Bronchial epithelial cell (primary cell): ENCODE measurements at places on chromosomes 5 and 9.
A peak's percentile ranks its signal among the peaks of the same experiment; 100 is the strongest.

DNA sequence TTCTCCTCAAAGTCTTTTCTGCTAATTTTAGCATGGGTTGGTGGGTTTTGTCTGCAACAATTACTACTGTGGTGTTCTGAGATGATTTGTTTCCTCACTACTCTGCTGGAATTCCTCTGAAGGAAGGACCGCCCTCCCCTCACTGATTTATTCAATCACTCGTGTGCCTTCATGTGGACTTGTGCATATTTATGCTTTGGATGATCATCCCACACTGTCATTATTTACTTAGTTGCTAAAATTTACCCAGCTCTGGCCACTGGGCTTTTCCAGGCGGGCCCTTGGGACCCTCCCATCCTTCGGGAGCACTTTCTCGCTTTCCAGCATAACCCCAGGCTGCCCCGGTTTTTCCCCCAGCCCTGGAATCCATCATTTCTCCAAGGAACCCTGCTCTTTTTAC lies 41.7 kb upstream of the NKD2 start:
- no peak for DNase-seq

GRCh38 chr5:135133698-135134515 lies 99.9 kb upstream of the PITX1 start:
- DNase-seq = no peak

DNA sequence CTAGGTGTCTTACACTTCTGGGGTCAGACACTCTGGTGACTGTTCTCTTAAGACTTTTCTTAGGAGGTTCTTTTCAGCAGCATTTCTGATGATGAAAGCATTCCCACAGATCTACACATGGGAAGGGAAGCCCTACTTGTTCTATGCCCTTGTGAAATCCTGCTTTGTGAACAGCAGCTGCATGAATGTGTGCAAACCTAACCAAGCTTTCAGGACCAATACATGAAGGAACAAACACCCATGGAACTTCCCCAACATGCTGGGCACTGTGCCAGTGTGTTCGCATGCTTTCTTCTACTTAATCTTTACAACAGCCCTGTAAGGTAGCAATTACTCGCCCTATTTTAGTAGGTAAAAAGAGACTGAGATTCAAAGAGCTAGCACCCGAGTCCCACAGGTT lies 439.9 kb upstream of the KLF4 start:
- peak; percentile 56 for DNase-seq

DNA sequence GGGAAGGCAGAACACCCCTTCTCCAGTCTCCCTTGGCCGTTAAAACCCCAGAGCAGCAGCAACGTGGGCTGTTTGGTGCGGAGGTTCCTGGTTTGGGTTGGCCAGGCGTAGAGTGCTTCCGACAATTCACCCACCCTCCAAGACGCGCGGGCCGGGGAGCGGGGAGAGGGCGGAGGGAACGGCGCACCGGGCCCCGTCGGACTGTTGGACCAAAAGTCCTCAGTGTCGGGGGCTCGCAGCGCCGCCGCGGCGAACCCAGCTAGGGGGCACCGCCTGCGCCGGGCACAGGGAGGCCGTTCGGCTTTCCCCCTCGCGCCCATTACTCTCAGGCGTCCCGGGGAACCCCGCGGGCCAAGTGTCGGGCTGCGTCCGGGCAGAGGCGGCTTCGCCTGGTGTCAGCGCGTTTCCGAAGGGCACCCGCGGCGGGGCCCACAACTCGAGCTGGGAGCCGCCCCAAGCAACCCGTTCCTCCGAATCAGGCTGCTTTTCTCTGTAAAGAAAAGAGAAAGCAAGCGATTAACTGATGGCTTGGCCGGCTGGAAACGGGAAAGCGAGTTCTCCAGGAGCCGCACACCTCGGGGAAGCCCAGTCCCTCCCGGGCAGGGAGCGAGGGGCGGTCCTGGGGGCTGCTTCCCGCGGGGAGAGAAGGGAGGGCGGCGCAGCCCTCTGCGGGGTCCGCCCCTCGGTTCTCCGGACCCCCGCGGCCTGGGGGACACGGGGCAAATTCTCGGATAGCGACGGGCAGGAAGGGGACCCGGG lies 145.5 kb downstream of the ERCC6L2 start:
- no peak for DNase-seq

- no peak for DNase-seq
Measured at GRCh38 chr9:113481176-113481787, 17.8 kb downstream of the RGS3 start.

- no peak for DNase-seq
Measured at GRCh38 chr9:113205432-113205831, 15.6 kb downstream of the FKBP15 start.

DNA sequence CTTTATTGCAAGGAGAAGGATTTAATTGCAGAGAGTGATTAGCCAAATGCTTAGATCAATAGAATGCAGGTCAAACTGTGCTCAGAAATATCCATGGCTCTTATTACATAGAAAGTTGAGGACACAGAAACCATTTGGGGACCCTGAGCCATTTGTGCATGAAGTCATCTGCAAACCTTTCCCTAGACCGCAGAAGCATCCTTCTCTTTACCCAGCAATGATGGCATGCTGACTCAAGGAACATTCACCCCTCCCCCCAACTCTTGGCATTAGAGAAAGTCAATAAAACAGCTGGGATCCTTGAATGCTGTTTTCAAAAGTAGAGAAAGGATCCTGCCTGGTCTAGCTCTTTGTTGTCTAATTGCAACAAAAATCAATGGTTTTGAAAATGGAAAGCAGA lies 73.5 kb downstream of the PPP2R2B start:
- DNase-seq = peak; percentile 74

DNA sequence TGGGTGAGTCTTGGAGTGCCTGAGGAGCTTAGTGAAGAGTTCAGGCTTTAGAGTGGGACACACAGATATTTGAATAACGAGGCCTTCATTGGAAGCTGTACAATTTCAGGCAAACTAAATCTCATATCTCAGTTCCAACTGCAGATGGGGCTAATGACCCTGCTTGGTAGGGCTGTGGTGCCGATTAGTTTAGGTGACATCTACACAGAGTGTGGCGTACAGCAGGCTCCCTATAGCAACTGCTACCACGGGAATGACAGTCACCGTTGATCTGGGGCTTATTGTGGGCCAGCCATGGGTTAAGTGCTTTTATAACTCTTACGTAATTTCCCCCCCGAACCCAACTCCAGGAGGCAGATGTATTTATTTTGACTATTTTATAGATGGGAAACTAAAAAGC lies 70.8 kb downstream of the FAT2 start:
- DNase-seq = no peak

DNA sequence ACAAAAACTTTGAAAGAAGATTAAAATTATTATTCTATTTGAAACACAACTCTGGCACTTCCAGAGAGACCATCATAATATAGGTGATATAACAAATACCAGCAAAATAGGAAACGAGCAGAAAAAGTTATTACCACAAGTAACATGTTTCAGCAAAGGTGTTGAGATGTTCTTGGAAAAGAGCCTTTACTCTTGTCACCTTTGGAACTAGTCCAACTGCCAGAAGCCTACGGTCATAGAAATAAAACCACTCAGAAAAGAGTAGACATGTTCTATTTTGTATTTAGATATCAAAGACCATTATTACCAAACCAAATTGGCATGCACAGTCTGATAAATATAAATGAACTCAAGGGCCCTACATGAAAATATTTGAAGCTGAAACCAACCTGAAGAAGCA lies 145.0 kb upstream of the DMAC1 start:
- no peak for DNase-seq

DNA sequence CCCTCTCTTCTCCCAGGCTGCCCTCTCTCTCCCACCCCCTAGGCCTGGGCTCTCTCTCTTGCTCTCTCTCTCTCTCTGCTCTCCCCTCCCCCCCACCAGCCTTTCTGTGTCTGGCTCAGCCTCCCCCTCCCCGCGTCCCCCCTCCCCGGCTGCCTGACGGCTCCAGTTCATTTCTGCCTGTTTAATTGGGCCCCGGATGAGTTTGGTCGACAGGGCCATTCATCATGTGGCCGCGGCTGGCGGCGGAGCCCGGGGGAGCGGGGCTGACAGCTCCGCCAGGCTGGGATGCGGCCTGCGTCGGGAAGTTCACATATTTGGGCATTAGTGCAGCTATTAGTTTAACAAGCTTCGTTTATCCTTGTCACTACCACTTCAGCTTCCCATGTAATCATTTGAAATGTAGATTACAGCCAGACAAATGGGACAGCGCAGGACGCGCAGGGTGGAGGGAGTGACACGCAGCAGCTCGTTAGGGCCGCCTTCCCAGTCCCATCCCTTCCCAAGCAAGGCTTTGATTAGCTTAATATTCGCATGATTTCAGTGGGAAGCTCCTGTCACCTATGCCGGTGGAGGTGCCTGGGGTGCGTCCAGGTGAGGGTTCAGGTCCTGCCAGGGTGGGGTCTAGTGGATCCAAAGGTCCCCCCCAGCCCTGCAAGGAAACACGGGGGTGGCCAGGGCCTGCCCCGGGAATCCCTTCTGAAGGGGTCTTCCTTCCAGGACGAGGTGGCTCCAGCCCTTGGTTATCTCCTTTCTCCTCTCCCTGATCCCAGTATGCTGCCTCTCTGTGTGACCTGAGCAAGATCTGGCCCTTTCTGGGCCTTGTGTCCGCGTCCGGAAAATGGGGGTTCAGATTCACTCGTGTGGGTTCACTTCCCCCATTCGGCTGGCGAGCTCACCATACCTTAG lies 214.8 kb downstream of the PAX5 start:
- DNase-seq = no peak

- DNase-seq = peak; percentile 52
Measured at GRCh38 chr5:36397901-36398536, 96.3 kb upstream of the RANBP3L start.

DNA sequence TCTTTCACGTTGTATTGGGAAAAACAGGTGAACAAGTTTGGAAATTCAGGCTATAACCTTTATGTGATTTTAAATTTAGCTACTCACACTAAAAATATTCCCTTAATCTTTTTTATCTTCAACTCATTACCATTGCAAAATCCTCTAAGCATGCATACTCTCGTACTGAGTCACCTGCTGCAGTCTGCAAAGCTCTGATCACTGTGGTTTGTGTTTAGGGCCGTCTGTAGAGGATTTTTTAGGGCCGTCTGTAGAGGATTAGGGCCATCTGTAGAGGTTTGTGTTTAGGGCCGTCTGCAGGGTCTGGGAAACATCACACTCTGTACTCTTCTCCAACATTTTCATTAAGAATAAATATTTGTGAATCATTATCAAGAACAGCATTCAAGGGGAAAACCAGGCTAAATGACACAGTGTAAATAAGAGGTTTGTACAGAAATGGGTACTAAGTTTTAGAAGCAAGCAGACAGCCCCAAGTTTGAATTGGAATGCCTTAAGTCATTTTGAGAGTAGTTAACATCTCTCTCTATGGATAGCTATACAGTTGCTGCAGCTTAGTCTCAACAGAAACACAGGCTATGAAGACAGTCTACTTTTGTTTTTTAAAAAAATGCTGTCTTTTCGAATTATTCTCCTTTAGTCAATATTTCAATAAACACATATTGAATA lies 155.0 kb upstream of the TSLP start:
- DNase-seq = peak; percentile 86

DNA sequence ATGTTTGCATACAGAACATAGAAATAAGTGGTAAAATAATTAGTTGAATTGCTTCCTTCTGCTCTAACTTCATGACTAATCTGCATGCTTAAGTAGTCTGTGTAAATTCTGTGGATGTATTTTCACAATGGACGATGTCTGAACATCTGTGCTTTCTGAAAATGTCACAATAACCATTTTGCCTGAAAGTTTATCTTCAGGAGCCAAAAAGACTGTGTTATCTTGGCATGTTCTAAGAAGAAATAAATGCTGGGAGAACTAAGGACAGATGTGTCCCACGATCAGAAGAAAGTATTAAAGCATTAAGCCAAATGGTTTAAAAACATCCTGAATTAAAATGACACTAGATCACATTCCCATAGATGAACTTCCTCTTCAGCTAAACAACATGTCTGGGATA lies 397.6 kb downstream of the SPOCK1 start:
- no peak for DNase-seq

DNA sequence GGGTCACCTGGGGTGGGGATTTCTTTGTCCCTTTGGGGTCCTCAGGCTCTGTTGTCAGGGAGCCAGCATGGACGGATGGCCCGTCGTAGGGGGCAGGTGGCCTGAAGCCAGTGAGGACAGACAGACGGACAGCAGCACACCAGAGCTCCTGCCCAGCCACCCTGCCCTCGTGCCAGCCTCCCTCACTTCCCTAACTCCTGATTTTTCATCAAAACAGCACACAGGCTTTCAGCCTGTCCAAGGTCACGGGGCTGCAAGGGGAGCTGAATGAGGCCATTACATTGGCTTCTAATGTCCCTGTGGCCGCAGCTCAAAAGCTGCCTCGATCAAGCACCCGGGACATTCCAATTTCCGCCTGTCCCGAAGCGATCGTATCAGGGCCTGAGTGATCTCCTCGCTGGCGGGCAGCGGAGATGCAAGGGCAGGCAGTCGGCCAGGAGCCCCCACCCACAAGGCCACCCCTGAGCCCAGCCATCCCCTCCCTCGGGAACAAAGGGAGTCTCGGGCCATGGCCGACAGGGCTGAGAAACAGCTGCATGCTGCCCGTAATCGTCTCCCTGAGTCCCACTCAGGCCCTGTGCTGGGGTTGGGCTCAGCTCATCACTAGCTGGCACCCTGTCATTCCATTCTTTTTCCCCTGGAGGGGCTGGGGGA lies 50.5 kb upstream of the RNU6ATAC start:
- DNase-seq = no peak

DNA sequence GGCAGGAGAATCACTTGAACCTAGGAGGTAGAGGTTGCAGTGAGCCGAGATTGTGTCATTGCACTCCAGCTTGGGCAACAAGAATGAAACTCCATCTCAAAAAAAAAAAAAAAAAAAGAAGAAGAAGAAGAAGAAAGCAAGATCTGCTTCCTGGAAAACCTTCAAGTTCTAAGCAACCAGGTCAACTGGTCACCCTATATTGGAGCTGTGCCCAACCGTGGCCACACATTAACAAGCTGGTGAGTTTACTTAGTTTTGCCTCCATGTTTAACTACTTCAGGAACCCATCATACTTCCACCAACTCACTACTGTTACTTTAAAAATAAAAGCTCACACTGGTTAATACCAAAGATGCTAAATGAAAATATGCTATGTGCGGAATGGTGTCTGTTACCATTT lies 12.3 kb upstream of the SKP1 start:
- DNase-seq = no peak

DNA sequence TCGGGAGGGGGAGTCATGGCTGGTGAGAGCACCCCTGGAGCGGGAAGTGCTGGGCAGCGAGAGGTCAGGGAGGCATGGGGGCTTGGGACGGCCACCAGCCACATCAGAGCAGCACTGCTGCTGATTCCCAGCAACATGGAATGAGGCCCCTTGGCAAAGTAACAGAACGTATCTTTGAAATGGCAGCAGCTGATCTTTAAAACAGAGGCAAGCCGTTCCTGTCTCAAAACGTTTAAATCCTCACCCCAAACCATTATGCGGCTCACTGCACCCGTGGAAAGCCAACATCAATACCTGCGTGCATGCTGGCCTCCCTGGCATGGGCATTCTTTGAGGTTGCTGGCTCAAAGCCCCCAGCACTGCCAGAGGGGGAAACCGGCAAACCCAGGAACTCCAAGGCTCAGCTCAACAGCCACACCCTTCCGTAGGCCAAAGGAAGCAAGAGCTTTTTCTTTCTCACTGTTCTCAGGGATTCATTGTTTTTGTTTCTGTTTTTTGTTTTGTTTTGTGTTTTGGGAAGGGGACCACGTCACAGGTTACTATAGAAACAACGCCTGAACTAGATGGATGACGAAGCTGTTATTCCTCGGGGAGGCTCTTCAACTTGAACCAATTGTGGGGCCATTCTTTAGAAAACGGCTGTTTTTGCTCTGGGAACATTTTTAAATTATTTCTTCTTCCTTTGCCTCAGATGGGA lies 28.1 kb upstream of the OBP2B start:
- DNase-seq = no peak
